ENCODE measurements at places on chromosomes 1 and 21. TPM values are rescaled to one million over a fixed set of nuclear protein-coding genes. Genes with fewer than 3 reads are reported as not detected.

RCSD1 gene
- 19.7 TPM for polyA plus RNA-seq

NR1I3 gene
- 1.5 TPM for polyA plus RNA-seq

KLHDC8A gene
- 0.91 TPM for polyA plus RNA-seq

AUNIP gene
- polyA plus RNA-seq = 1.8 TPM

RXFP4 gene
- polyA plus RNA-seq = 0.17 TPM

Data from left lung (tissue), 14 donors.